IPS-NIHi11 (cell line): ENCODE measurements at places on chromosomes 4 and X.
A peak's percentile ranks its signal among the peaks of the same experiment; 100 is the strongest.

- DNase-seq: no peak
Measured at GRCh38 chr4:160247091-160247656, 1144.3 kb downstream of the RAPGEF2 start.

- no peak for DNase-seq
Measured at GRCh38 chr4:95596676-95597075, 47.9 kb upstream of the UNC5C start.

GRCh38 chr4:180134091-180134866 is 2108.9 kb upstream of the TENM3 start:
- DNase-seq: peak; percentile 14

- DNase-seq: no peak
Measured at GRCh38 chr4:8278009-8278395, 8.4 kb downstream of the HTRA3 start.

- DNase-seq: no peak
Measured at GRCh38 chrX:13418126-13419097, 98.6 kb upstream of the ATXN3L start.

- DNase-seq: peak; percentile 8
Measured at GRCh38 chrX:7996414-7996813, 69.2 kb upstream of the PNPLA4 start.

DNA sequence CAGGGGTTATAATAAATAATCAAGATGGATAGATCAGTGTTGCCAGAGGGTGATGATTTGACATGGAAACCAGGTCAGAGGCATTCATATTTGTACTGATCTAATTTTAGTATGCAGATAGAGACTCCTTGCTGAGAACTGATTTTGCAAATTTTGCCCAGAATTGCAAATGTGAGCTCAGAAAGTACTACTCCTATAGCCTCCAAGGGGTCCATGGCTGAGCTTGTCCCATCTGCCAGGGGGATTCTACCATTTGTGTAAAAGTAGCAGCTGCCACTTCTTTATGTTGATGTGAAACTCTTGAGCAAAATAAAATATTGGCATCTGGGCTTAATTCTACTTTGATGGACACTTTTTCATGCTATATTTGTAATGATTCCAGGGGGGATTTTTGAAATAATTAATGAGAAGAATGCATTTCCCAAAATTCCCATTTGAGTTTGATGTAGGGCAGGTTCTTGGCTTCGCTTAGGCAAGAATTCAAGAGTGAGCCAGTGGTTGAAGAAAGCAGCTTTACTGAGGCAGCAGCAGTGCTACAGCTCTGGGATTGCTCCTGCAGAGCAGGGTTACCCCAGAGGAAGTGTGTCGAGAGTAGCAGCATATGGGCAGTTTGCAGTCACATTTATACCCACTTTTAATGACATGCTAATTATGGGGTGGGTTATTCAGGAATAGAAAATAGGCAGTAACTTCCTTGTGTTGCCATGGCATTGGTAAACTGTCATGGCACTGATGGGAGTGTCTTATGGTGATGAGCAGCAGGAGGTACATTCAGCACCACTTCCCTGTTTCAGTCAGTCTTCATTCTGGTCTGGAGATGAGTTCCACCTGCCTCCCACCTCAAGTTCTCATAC is 38.7 kb upstream of the DCLK2 start:
- no peak for DNase-seq

GRCh38 chr4:46844325-46844917 is 64.6 kb downstream of the COX7B2 start:
- DNase-seq: peak; percentile 23

DNA sequence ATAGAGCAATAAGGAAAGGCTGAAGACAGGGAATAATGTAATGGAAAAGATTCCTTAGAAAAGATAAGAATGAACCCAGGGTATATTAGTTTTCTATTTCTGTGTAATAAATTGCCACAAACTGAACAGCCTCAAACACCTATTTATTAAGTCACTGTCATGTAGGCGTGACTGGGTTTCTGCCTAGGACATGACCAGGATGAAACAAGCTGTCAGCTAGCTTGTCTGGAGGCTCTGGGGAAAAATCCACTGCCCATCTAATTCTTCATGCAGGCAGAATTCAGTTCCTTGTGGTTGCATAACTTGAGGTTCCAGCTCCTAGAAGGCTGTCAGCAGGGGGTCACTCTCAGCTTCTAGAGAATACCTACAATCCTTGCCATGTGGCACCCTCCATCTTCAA is 277.7 kb downstream of the TMA16 start:
- DNase-seq: no peak

GRCh38 chrX:21153033-21153432 is 221.2 kb upstream of the CNKSR2 start:
- DNase-seq: no peak

- DNase-seq: no peak
Measured at GRCh38 chr4:185270037-185270436, 60.6 kb downstream of the SNX25 start.

- DNase-seq: no peak
Measured at GRCh38 chr4:122715221-122715620, 17.3 kb upstream of the BBS12 start.

GRCh38 chrX:18899796-18900380 is 84.0 kb downstream of the PHKA2 start:
- peak; percentile 52 for DNase-seq

- DNase-seq: peak; percentile 61
Measured at GRCh38 chr4:165326831-165327210, 648 bp upstream of the MSMO1 start.

DNA sequence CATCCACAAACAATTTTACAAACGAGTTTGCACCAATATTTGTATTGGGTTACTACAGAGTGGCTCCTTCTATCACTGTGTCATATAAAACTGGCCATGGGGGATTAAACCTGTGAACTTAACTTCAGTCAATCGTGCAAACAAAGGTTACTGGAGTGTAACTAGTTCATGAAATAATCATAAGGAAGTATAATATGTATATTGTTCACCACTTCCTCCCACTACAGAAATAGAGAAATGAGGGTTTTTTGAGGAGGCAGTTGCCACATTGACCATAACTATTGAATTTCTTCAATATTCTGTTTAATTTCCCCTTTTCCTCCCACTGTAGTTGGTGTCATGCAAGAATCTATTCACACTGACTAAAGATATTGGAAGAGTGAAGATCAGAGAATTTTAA is at the start of gene GPR82:
TSS of gene GPR82 (plus strand) at position 356 of the 400 bp plus-strand sequence. CDS start 2,846 bp downstream, outside the sequence.
- DNase-seq: no peak
